ENCODE measurements at places on chromosomes 12 and 14.

GRCh38 chr12:109255377-109255776 is 53.7 kb downstream of the FOXN4 start:
- no peak overlapping the region for H3K4me3 ChIP-seq
- peaks cover 100% of the 10 kb centered on the region for H3K36me3 ChIP-seq
- no peaks in the 10 kb centered on the region for H3K4me1 ChIP-seq
- DNase-seq, result no peak

- no peak overlapping the region for H3K4me3 ChIP-seq
- no peak overlapping the region for H3K27ac ChIP-seq
- no peaks in the 10 kb centered on the region for H3K36me3 ChIP-seq
Measured at GRCh38 chr14:21860172-21860571, 186.6 kb upstream of the OR4E1 start.

- no peaks in the 10 kb centered on the region for H3K36me3 ChIP-seq
- H3K27me3 ChIP-seq, result peaks cover 22% of the 10 kb centered on the region
- H3K4me1 ChIP-seq, result peaks cover 2% of the 10 kb centered on the region
- H3K27ac ChIP-seq, result no peak overlapping the region
- H3K4me3 ChIP-seq, result no peak overlapping the region
Measured at GRCh38 chr12:114439817-114440216, 33.9 kb upstream of the TBX5 start.

- H3K4me3 ChIP-seq, result no peak overlapping the region
- no peak for DNase-seq
- no peaks in the 10 kb centered on the region for H3K36me3 ChIP-seq
- no peak overlapping the region for H3K27ac ChIP-seq
Measured at GRCh38 chr14:51228890-51229289, 11.2 kb upstream of the TMX1 start.

- no peak for DNase-seq
- no peaks in the 10 kb centered on the region for H3K27me3 ChIP-seq
- no peak overlapping the region for H3K27ac ChIP-seq
- no peaks in the 10 kb centered on the region for H3K36me3 ChIP-seq
- H3K4me3 ChIP-seq, result no peak overlapping the region
Measured at GRCh38 chr12:109663795-109664194, 49.8 kb upstream of the FAM222A start.

GRCh38 chr12:99521664-99522063 is 125.9 kb upstream of the GARIN6 start:
- no peaks in the 10 kb centered on the region for H3K36me3 ChIP-seq
- H3K4me1 ChIP-seq, result no peaks in the 10 kb centered on the region
- no peak for DNase-seq
- no peak overlapping the region for H3K27ac ChIP-seq
- H3K27me3 ChIP-seq, result no peaks in the 10 kb centered on the region
- no peak overlapping the region for H3K4me3 ChIP-seq

DNA sequence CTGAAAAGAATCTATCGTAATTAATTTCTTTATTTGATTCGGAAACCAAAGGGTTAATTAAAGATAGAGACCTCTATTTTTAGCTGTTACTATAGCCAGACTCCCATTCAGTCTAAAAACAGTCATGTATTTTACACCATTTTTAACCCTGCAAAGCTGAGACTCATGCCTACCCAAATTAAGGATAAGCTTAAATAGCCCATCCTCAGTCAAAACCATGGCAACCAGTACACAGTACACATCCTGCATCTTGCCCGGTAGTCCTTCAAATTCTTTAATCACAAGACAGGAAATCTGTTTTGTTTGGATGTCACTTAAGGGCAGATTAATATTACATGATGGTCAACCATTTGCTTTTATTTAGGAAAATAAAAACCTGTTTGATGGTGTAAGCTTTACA is 25.5 kb upstream of the KCNK10 start:
- no peaks in the 10 kb centered on the region for H3K27me3 ChIP-seq
- H3K4me3 ChIP-seq, result no peak overlapping the region
- H3K4me1 ChIP-seq, result no peaks in the 10 kb centered on the region
- no peak for DNase-seq

Measured in esophagus muscularis mucosa (tissue), 4 donors.